ENCODE measurements at places on chromosomes 13 and 19.
A peak's percentile ranks its signal among the peaks of the same experiment; 100 is the strongest.

DNA sequence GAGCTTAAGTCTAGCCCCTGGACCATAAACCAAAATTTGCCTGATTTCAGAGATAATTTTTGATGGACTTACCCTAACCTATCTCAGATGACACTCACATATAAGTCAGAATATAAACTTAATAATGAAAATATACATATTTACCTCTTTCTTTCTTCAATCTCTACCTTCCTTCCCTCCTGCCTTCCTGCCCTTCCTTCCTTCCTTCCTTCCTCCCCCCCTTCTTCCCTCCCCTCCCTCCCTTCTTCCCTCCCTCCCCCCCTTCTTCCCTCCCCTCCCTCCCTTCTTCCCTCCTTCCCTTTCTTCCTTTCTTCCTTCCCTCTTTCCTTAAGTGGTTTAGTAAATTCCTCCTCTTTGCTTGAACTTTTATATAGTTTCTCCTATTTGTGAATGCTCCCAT lies 88.7 kb downstream of the EDNRB start:
- no peak for DNase-seq

- no peak for DNase-seq
Measured at GRCh38 chr13:95573221-95573620, 20.7 kb downstream of the CLDN10 start.

- no peak for DNase-seq
Measured at GRCh38 chr13:65609350-65609749, 1620.8 kb downstream of the PCDH9 start.

DNA sequence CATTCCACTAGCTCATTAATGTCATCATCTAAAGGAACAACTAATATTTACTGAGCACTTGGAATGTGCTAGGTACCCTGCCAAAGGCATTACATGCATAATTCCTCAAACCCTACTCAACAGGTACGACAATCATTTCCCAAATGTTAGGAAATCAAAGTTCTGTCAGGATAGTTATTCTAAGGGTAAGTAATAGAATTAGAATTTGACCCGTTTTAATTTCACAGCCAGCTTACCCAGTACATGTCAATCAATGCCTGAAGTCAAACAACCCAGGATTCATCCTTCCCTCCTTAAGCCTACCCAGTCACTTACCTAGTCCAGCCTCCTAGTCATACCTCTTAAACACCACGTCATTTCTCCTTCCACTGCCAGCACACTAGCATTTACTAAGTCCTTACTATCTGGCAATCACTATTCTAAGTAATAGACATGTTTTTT lies 2.4 kb downstream of the LNX2 start:
- no peak for DNase-seq

DNA sequence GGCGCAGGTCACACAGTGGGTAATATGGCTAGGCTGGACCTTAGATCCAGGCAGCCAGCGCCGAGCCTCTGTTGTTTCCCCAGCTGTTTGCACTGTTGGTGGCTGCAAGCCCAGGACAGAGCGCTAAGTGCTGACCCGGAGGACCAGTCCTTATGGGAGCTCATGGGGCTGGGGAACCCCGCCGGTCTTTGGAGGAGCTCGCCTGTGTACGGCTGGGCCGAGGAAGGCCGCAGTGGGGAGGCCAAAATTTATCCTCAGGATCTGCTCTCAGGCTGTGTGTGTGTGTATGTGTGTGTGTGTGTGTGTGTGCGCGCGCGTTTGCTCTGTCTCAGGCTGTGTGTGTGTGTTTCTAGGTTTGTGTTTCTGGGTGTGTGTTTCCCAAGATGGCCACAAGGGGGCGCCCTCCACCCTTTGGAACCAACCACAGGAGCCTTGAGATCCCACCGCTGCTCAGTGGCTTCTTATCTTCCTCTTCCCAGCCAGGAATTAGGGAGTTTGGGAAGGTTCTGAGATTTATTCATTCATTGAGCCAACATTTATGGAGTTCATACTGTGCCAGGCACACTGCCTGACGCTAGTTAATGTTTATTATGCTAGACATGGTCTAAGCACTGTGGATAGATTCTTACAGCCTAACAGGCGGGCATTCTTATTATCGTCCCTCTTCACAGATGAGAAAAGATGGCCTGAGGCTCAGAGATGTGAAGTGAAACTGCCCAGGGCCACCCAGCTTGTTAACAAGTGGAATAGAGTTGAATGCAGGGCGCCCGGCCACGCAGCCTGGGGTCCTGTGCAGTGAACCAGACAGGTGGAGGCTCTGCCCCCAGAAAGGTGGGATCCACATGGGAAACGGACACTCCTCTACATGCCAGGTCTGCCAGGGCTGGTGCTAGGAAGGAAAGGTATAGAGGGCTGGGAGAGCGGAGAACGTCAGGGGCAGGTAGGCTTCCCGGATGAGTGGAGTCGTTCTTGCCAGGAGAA lies 13.0 kb downstream of the PGLYRP1 start:
- DNase-seq: peak; percentile 58

DNA sequence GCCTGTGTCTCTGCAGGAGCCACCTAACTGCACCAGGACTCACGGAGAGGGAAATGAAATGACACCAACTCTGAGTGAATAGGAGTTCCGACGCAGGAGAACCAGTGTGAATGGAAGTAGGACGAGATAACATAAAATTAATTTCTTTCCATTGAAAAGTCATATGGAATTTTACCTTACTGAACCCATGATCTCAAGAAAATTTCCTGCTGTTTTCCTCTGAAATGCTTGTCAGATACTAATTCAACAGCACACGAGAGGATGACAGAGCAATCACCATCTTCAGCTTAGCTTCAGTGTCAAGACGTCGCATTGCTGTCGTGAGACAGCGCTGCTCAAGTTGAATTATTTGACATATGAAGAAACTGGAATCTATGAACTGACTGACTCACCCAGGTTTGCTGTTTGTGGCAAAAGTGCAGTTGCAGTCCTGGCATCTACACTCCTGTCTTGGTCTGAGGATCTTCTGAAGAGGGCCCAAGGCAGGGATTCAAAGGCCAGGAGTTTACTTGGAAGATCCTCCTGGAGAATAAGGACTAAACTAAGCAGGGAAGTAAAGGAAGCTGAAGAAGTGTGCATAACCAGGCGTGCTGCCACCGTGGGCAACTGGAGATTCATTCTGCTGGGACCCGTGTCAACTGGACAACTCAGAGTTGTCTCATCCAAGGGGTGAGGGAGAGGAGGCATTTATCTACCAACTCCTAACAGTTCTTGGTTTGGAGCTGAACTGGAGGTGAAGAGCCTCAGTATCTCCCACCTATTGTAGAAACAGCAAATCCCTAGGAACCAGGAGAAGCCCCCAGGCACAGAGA lies 214.4 kb upstream of the IRS2 start:
- no peak for DNase-seq

DNA sequence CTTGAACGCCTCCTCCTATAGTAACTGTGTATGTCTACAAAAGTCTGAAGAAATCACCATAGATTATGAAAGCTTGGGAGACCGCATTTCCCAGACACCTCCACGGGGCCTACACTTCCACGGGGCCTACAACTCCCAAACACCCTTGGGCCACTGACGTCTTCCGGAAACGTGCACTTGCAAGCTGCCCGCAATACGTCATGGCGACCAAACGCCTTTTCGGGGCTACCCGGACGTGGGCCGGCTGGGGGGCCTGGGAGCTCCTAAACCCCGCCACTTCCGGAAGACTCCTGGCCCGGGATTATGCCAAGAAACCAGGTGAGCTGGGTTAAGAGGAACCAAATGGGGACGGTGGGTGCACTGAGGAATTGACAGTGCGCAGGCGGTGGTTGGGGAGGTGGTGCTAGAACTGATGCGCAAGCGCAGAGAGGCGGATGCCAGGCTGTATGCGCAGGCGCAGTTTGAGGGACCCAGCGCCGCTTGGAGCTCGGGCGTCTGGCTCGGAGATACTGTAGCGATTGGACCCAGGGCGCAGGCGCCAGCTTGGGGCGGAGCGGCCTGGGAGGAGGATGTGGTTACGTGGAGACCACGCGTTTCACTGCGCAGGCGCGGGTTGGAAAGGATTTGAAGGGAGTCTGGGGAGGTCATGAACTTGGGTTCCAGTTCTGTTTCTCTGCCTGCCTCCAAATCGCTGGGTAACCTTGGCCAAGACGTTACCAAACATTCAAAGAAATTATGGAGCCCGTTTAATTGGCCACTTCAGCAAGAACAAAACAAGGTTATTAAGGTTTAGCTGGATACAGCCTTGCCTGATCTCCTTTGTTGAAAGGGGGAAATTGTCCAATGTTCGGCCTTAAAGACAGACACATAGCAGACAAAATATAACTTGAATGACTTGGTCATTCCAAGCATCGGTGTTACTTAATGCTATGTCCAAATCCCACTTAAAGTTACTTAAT lies at the start of gene MRPL54:
MRPL54 (plus strand) TSS at position 182 of the 959 bp plus-strand sequence; CDS start at position 201, 19 bp downstream.
- peak; percentile 100 for DNase-seq

- DNase-seq: no peak
Measured at GRCh38 chr13:110809871-110810486, 96.5 kb downstream of the ING1 start.

DNA sequence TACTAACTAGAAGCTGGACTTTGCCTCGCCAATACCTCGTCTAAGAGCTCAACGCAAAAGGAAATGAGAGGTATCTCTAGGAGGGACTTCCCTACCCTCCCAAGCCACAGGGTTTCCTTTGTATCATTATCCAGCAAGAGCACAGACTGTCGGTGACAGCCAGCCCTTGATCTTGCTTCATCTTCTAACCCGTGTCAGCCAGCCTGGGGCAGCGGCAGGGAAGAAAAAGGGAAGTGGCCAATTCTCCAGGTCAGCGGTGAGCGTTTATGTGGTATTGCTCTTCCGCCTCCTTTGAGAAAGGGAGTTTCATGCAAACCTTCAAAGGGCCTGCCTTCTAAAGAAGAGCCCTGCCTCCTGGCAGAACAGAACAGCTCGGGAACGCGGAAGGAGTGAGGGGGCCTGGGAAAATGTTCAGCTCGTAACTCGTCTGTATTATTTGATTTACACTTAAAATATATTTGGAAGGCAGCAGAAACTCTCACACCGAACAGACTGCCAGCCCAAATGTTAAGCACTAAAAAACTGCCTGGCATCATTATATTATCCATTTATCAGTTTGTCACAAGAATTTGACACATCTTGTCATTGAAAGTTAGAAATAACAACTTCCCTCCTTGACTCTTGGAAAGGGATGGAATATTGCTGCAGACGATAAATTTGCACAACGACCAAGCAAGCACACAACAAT lies 41.8 kb downstream of the EFNB2 start:
- no peak for DNase-seq

GRCh38 chr13:87052731-87053130 lies 618.4 kb upstream of the SLITRK5 start:
- DNase-seq: no peak

DNA sequence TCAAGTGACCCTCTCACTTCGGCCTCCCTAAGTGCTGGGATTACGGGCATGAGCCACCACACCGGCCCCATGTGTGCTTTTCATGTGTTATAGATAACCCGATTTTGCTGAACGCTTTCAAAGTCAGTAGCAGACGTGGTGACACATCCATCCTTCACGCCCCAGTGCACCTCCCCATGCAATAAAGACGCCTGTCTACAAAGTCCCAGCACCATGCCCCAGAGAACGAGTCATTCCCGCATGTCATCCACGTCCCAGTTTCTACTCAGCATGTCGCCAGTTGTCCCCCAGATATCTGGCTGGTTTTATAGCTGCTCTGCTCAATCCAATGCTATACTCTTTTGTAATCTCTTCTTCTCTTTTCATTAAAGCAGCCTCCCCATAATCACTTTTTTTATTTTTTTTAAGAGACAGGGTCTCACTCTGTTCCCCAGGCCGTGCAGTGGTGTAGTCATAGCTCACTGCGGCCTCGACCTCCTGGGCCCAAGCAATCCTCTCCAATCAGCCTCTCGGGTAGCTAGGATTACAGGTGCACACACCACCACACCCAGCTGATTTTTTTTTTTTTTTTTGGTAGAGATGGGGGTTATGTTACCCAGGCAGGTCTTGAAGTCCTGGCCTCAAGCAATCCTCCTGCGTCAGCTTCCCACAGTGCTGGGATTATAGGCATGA lies 42.5 kb downstream of the DNM2 start:
- DNase-seq: peak; percentile 17

DNA sequence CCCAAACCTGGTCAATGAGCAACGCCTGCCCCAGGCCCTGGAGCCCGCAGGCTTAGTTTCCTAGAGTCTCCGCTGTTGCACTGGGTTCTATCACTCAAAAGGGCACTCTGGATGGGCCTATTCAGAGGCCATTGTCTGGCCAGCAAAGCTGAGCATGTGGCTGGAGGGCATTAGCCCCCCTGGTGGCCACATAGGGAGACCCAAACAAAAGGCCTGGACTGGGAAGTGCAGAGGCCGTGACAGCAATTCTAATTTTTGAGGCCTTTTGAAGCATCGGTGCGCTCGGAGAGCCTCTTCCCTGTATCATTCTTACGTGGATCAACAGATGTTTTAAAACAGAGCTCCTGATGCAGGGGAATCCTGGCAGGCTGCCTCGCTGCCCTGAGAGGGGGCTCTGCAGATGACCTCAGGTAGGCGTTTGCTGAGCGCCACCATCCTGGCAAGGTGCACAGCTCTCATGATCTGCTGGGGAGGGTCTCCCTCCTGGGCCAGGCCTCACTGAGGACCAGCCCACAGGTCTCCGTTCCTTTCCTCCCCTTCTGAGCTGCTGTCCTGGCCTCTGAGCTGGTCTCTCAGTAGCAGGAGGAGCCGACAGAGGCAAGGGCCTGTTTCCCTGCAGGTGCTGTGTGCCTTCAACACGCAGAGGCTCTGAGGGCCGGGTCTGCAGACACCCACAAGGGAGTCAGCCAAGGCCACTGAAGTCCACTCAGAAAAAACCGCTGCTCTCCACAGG lies 190.5 kb downstream of the URI1 start:
- no peak for DNase-seq

GRCh38 chr13:92769046-92769445 lies 457.6 kb upstream of the GPC6 start:
- DNase-seq: no peak

- no peak for DNase-seq
Measured at GRCh38 chr19:57803594-57804325, 11.0 kb downstream of the ZNF552 start.

DNA sequence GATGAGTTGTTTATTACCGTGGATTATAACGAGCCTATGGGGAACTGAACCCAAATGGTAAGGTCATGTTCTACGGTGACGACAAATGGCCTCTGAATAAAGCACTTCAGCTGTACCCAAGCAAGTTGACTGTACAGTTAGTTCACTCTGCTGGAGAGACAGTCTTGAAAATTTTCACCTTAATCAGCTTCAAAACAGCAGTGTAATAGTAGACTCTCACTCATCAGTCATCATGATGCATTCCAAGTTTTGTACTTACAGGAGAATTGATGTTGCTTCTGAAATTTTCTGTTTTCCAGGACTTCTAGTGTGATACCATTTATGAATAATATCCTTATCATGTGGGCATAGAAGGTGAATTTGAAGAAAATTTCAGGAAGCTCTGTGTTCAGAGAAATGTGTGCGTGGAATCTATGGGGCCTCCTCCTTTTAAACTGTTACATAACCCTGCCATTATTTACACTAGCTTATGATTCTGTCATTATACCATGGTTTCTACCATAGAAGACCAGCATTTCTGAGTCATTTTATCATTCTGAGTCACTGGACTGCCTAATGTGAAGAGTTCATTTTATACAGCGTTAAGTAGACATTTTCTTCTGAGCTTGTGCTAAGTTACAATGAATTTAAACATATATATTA lies 96.9 kb downstream of the WDFY2 start:
- peak; percentile 43 for DNase-seq

GRCh38 chr19:8252922-8253589 lies 43.9 kb downstream of the CERS4 start:
- peak; percentile 86 for DNase-seq

Data from activated CD4-positive, alpha-beta T cell treated with anti-CD3 and anti-CD28 coated beads, Interleukin-2, Interleukin-4, amounts not matched to agents 100 ng/mL and 50 ng/mL, durations not matched to agents 16 hours and 8 hours (primary cell).